ENCODE measurements at places on chromosomes 3 and 15.

DNA sequence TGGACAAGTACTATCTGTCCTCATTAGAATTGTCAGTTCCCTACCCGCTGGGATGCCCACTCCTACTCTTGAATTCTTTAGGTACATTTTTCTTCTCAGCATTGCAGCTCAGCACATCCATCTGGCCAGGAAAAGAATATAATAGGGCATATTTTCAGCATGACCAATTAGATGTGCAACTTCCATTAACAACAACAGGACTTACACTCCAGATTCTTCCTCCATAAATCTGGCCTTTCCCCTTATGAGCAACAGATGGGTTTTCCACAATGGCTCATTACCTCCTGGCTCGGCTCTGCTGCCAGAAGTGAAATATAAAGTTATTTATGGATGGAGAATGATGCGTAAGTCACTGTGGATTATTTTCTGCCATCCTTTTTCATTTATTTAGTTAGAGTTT is 443.8 kb upstream of the TGFBR2 start:
- no peak for DNase-seq

GRCh38 chr3:171177056-171177455 is 150.5 kb upstream of the SLC2A2 start:
- DNase-seq = no peak

DNA sequence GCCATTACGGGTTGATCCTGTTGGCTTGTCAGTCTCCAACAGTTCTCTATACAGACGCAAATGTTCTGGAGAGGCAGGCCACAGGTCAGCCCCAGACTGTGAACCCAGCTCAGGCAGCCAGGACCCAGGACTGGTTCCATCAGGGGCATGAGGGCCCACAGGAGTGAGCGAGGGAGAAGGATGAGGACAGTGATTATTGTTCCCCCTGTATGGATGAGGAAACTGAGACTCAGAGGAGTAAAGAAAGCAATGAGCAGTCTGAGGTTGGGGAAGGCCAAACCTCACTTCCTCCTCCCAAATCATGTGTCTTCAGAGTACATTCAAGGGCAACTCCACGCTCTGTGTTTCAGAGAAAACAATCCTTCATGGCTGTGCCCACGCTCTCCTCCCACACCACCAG is 121.9 kb downstream of the RPLP1 start:
- no peak for DNase-seq

- no peak for DNase-seq
Observed at GRCh38 chr3:133374708-133375402, 25.0 kb upstream of the BFSP2 start.

- DNase-seq = peak; percentile 5
Observed at GRCh38 chr3:107938143-107938542, 152.7 kb downstream of the CD47 start.

- DNase-seq = no peak
Observed at GRCh38 chr3:16482194-16482769, 31.2 kb downstream of the RFTN1 start.

DNA sequence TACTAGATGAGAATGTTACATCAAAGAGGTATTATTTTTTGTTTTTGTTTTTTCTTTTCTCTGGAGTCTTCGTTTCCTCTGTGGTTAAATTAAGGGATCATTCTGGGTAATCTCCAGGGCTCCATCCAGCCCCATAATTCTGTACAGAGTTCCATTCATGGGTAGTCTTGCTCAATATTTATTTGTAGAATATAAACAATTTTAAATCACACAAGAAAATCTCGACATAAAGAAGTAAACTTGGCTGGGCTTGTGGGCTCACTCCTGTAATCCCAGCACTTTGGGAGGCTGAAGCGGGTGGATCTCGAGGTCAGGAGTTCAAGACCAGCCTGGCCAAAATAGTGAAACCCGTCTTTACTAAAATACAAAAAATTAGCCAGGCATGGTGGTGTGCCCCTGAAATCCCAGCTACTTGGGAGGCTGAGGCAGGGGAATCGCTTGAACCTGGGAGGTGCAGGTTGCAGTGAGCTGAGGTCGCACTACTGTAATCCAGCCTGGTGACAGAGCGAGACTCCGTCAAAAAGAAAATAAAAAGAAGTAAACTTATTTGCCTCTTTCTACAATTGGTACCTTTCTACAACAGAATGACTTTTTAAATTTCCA is 166.8 kb upstream of the TGFBR2 start:
- no peak for DNase-seq

DNA sequence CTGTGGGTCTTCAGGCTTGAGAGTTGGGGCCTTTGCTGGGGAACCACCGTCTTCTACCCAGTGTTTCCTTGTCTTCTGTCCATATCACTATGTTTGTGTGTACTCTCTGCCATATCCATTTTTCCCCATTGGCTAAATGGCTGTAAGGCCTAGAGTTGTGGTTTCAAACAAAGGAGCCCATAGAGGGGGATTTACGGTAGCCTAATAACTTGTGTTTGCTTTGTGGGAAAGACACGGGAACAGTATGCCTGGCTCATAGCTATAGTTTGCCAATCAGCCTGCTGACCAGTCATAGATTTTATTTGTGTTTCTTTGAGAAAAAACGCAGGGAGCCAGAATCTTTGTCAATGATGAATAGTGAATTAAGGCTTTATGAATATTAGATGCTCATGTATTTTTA is 554.8 kb downstream of the NAALADL2 start:
- DNase-seq = no peak

- DNase-seq = peak; percentile 63
Observed at GRCh38 chr3:129627350-129628168, 21.1 kb upstream of the PLXND1 start.

- DNase-seq = no peak
Observed at GRCh38 chr3:112352720-112353119, 19.8 kb downstream of the CD200 start.

GRCh38 chr3:197202694-197203093 is 95.7 kb downstream of the DLG1 start:
- no peak for DNase-seq

- peak; percentile 40 for DNase-seq
Observed at GRCh38 chr3:141411251-141411771, 43.0 kb downstream of the ZBTB38 start.

GRCh38 chr15:59157840-59158700 is 48.6 kb upstream of the LDHAL6B start:
- DNase-seq = no peak

GRCh38 chr3:75042941-75043340 is 428.5 kb upstream of the CNTN3 start:
- no peak for DNase-seq

- DNase-seq = no peak
Observed at GRCh38 chr3:157070678-157070999, 89.3 kb downstream of the CCNL1 start.

DNA sequence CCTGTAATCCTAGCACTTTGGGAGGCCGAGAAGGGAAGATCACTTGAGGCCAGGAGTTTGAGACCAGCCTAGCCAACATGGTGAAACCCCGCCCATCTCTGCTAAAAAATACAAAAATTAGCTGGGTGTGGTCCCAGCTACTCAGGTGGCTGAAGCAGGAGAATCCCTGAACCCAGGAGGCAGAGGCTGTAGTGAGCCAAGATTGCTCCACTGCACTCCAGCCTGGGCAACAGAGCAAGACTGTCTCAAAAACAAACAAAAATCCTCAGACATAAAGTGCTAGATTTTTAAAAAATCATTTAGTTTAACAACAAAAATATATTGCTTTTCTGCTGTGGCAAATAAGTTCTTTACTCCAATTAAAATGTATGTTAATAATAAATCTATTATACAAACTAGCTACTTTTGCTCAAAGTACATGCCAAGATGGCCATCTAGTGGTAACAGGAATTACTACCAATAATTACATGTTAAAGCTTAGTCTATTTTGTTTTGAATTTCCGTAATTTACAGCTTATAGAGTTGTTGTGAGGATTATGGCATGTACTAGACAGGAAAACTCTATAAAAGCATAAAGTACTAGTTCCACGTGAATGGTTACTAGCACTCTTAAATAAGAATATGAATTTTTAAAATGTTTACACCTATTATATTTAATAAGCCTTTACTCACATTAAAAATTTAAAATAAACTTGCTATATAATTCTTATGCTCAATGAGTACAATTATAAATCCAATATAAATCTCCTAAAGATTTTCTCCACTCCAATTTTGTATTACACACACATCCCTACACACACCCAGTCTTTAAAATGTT is 39.0 kb downstream of the GABPB1 start:
- peak; percentile 32 for DNase-seq

GRCh38 chr15:48627260-48627940 is 18.1 kb downstream of the FBN1 start:
- no peak for DNase-seq
